GM04504 (cell line): ENCODE measurements at places on chromosomes 4 and X.

DNA sequence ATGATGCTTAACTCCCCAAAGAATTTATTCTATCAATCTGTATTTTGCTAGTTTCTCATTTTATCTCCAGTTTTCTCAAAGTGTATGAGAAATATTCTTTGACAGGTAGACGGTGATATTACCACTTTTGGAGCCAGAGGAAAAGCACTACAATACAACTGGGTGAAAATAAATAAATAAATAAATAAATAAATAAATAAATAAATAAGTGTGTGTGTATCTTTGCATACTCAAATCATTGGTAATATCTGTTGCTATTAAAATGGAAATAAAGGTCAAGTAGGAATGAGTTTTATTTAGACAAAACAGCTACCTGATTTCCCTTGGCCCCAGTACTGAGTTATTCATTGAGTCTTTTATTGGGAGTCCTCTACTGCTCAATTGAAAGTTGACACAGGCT is 114.3 kb downstream of the RBMX2 start:
- DNase-seq = no peak

GRCh38 chr4:26050671-26051070 is 136.7 kb downstream of the SMIM20 start:
- DNase-seq = no peak

GRCh38 chr4:26583538-26583864 is 383 bp upstream of the TBC1D19 start:
- no peak for DNase-seq

DNA sequence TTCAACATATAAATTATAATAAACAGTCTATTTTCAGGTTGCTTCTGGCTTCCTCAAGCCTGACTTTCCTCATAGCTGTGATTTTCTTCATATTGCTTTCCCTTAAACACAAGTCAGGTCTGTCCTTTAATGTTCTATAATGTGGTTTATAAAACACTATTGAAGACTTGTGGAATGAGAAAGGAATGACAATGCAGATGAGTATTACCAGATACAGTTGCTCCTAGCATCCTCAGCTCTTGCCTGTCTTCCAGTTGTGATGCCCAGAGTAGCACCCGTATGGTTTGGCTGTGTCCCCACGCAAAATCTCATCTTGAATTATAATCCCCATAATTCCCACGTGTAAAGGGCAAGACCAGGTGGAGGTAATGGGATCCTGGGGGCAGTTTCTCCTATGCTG is 265.7 kb upstream of the BOD1L1 start:
- DNase-seq = no peak

GRCh38 chr4:142607976-142608375 is 238.1 kb downstream of the INPP4B start:
- no peak for DNase-seq

GRCh38 chr4:143375326-143376073 is 38.8 kb downstream of the GAB1 start:
- DNase-seq = no peak

GRCh38 chr4:26020881-26021280 is 106.9 kb downstream of the SMIM20 start:
- DNase-seq = no peak

DNA sequence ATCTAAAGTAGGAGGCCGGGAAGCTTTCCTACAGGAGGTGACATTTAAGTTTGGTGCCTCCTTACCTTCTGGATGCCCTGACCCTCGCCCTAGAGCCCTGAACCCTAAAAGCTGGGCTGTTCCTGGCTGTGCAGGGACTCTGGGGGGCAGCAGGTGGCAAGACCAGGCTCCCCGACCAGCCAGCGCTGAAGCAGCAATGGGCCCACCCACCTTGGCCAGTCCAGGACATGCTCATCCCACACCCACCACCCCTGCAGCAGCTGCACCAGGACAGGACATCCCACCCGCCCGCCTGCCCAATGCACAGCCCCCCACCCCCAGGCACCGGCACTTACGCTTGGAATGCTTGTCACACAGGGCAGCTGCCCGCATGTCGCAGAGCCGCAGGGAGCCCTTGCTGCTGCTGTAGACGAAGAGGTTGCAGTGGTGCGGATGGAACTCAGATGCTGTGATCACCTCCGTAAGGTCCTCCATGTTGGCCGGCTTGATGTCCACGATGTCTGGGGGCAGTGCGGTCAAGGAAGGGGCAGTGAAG is 77.9 kb downstream of the WFS1 start:
- no peak for DNase-seq

GRCh38 chr4:156775813-156776212 is 195.8 kb downstream of the PDGFC start:
- DNase-seq = no peak

DNA sequence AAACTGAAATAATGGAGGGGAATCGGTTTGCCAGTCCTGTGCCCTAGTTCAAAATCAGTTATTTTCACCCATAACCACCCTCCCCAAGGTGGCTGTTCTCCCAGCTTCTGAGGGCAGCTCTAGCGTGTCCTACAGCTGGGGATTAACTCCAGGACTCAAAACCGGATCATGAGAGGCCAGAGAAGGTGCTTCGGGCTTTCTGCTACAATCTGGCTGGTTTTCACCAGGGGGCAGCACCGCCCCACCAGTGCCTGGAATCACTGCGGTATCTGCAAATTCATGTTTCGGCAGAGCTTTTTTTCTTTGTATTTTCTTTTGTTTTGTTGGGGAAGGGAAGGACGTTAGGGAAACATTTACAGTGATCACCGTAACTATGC is 28.4 kb downstream of the PDHA1 start:
- DNase-seq = peak; percentile 30

GRCh38 chrX:44536198-44536597 is 6.5 kb downstream of the FUNDC1 start:
- DNase-seq = no peak

DNA sequence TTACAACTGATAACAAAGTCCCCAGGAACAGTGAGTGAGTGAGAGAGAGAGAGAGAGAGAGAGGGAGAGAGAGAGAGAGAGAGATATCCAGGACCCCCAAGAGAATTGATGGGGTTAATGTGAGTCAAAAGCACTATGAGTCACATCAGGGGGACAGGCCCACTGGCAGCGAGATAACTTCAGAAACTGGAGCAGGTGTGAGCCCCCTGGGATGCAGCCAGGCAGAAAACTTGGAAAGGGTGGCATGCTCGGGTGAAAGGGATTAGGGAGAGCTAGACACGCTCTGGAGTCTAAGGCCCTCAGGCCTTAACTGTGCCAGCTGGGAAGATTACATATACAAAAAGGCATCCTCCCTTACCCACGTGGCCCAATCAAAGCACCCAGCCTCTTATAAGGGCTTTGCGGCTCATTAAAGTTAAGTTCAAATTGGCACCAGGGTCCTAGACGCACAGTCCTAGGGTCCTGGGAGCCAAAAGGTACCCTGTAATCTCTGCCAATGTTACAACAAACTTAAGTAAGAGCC is 841 bp downstream of the ACOT9 start:
- DNase-seq = peak; percentile 36
